Immature natural killer cell (primary cell): ENCODE measurements at places on chromosomes 5 and 9. TPM values are rescaled to one million over a fixed set of nuclear protein-coding genes. Genes with fewer than 3 reads are reported as not detected.

The IRX1 gene
- not detected for polyA plus RNA-seq

The EQTN gene
- not detected for polyA plus RNA-seq

The SLC25A48 gene
- not detected for polyA plus RNA-seq

The PMPCA gene
- 34.5 TPM for polyA plus RNA-seq

The IFNA16 gene
- polyA plus RNA-seq: not detected

The MLANA gene
- polyA plus RNA-seq: not detected

The ADCY2 gene
- polyA plus RNA-seq: not detected

The HSDL2 gene
- polyA plus RNA-seq: 21.5 TPM

The SPATA31A3 gene
- polyA plus RNA-seq: not detected

The POMT1 gene
- polyA plus RNA-seq: 4.8 TPM

The HSPB3 gene
- not detected for polyA plus RNA-seq

The FBP2 gene
- polyA plus RNA-seq: not detected
